Activated T-helper 9 cell treated with anti-CD3 and anti-CD28 coated beads, Interleukin-2, amount 50 U/mL, for 16 hours (primary cell): ENCODE measurements at places on chromosomes 4 and X.

- DNase-seq, result no peak
Observed at GRCh38 chrX:118353081-118353850, 7.4 kb downstream of the WDR44 start.

DNA sequence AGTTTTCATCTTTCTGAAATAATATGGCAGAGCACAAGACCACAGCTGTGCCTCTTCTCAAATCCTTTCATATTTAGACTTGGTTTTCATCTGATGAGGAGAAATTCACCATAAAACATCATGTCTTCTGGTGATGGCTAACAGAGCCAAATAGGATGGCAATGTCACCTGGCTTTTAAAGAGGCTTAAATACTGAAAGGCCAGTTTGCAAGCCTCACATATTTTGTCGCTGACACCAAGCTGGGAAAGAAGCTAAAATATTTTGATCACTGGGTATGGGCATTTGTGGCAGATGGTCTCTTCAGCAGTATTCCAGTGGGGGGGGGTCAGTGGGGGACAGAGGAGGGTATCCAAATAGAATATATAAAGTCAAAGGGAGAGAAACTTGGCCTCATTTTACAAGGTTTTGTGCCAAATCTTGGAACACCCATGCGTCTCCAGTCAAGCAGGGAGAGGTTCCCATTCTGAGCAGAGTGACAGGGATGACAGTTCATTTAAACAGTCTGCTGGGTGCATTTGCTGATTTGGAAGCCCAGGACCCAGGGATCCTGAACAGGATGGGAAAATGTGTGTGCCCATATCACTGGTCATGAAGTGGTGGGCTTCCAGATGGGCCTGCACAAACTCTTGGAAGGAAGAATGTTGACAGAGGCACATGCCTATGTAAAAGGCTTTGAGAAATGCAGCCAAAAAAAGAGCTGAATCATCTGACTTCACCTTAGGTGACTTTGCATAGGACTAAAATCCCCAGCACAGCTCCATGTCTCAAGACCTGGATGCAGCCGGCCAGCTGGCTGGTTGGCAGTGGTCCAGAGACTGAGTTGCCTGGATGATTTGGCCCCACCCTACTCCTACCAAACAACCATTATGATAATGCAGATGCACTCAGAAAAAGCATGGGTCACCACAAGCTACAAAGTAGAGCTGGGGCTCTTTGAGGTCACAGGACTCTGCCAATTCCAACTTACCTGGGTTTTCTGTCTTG lies 484.4 kb upstream of the NR3C2 start:
- no peak for DNase-seq

DNA sequence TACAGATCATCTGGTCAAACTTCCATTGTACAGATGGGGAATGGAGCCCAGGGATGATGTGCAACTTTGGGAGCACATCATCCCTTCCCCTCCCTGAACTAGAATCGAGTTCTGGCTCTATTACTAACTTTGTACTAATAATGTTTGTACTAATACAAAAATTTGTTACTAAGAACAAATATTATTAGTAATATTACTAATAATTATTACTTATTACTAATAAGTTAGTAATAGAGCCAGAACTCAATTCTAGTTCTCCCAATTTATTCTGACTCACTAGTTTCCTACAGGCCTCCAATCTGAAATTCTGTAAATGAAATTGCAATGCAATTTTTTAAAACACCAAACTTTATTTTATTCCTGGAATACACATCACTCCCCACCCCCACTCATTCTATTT lies 47.9 kb upstream of the CD40LG start:
- DNase-seq, result no peak

DNA sequence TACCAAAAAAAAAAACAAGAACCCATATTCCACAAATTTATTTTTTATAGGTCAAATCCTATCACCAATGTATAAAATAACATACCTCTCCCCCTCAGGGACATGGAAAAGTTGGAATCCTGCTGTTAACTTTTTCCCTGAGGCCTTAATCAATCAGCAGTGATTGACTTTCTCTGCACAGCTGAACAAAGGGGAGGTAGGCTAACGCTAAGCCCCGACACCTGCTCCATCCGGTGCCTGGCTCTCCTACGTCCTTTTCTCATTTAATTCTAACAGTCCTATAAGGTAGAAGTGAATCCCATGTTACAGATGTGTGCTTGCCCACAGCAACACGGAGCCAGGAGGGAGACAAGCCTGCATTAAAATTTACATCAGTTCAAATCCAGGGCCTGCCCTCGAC lies 2.8 kb downstream of the CENPU start:
- no peak for DNase-seq

- DNase-seq, result no peak
Observed at GRCh38 chr4:189002475-189002874, 863.2 kb downstream of the TRIML1 start.

- no peak for DNase-seq
Observed at GRCh38 chrX:129736491-129736890, 2.3 kb upstream of the XPNPEP2 start.

DNA sequence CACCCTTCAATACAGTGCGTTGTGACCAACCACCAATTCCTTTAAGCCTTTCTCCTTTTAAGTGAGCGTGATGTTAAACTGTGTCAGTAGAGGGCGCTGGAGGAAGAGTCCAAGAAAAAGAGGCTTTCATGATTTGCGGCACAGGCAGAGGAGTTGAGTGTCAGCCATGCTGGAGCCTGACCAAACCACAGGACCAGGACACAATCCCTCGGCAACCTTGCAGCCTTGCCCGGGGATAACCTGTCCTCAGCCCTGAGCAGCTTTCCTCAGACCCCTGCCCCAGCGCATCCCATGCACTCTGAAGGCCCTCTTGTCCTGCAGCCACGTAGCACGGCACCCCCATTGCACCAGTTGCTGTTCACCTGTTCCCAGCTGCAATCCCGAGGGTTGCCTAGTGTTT lies 53.5 kb upstream of the SMIM31 start:
- DNase-seq, result no peak

GRCh38 chr4:77189412-77189811 lies 32.4 kb downstream of the CCNG2 start:
- DNase-seq, result no peak

- DNase-seq, result no peak
Observed at GRCh38 chr4:183011213-183011907, 87.7 kb upstream of the WWC2 start.

- no peak for DNase-seq
Observed at GRCh38 chr4:46258431-46258830, 131.5 kb downstream of the GABRA2 start.

DNA sequence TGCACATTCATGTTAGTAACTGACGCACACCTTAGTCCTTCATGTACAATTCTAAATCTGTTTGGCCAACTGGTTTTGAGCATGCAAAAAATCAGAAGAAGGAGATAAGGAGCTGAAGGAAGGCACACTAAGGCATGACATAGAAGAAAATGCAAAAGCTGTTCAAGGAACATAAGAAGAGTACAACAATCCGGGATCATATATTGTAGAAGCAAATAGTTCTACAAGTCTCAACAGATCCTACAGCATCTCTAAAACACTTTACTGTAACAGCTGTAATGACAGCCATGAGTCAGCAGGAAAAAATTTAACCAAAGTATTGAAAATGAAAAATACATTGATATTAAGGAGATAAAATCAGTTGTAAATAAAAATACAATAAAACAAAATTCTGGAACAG lies 57.7 kb downstream of the KLHL13 start:
- no peak for DNase-seq

- DNase-seq, result no peak
Observed at GRCh38 chr4:74415602-74416300, 29.2 kb upstream of the AREG start.

- no peak for DNase-seq
Observed at GRCh38 chr4:56681853-56682525, 893 bp upstream of the HOPX start.

DNA sequence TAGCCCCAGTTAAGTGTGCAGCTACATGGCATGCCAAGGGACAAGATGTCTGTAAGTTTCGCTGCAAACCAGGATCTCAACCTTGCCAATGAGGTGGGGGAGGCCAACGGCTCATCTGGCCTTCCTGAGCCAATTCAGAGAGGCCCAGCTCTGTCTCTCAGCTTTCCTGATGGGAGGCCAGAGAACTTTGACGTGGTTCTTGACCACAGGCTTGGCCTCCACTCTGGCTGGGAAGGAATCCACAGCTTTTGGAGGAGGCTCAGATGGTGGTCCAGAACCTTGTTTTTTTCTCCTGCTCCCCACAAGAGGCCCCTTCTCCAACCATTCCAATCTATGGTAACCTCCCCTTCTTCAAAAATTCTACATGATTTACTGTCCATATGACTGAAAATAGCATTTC lies 9.8 kb downstream of the CAPN6 start:
- DNase-seq, result no peak

DNA sequence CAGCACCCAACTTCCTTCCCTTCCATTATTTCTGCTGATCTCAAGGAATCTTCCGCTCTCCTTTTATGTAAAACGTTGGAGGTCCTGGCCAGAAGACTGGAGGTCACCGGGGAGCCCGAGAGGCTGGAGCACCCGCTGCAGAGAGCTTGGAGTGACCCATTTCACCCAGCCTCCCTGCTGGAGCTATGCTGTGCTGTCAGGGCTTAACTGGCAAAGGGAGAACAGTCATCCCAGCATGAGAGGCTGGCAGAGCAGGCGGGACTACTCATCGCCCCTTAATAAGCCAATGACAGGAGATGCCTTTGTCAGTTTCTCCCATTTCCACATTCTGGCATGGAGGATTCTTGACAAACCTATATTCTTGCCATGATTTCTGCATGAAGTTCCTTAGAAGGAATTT lies 98.9 kb downstream of the GATB start:
- DNase-seq, result no peak

- DNase-seq, result no peak
Observed at GRCh38 chrX:98357146-98357545, 1473.4 kb downstream of the RPA4 start.

- DNase-seq, result no peak
Observed at GRCh38 chrX:5449323-5449722, 779.3 kb downstream of the NLGN4X start.

DNA sequence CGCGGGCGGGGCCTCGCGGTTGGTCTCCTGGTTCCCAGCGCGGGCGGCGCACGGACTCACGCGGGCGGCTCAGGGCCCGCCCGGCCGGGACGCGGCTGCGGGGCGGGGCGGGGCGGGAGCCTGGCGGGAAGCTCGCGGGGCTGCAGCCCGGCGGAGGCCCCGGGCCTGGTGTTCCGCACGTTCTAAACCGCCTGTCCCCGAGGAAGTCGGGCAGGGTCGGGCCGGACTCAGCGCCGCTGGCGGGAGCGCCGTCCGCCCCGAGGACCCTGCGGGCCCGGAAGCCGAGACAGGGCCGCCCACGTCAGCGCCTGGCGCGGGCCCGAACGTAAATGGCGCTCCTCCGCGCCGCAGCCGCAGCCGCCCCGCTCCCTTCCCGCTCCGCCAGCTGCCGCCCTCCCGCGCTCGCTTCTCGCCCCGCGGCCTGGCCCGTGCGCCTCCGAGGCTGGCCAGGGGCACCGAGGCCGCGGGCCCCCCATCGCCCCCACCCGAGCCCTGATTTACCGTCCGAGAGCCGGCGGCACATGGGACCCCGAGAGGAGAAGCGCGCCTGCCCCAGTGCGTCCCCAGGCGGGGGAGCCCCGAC lies 309 bp upstream of the CTBP1 start:
- peak; percentile 77 for DNase-seq

GRCh38 chr4:106676173-106676921 lies 307.8 kb upstream of the GIMD1 start:
- no peak for DNase-seq

GRCh38 chrX:153353416-153353815 lies 19.5 kb downstream of the ZNF275 start:
- no peak for DNase-seq

GRCh38 chr4:107719207-107719921 lies 670 bp downstream of the PAPSS1 start:
- DNase-seq, result no peak

- no peak for DNase-seq
Observed at GRCh38 chrX:1420371-1420770, 28.5 kb upstream of the SLC25A6 start.

DNA sequence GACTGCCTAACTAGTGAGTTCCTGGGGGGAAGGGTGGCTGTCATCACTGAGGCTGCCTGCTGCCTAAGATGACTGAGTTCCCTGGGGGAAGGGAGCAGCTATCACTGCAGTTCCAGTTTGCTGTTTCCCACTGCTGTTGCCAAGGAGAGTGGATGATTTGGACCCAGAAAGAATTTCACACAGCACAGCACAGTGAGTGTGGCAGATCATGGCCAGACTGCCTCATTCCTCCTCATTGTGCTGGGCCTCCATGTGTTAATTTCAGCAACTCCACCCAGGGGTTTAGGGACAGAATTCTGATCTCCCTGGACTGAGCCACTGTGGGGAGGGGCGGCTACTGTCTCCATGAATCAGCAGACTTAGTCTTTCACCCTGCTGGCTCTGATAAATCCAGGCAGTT lies 125.0 kb downstream of the TEX13C start:
- DNase-seq, result no peak
